ENCODE measurements at places on chromosomes 16 and 17.

DNA sequence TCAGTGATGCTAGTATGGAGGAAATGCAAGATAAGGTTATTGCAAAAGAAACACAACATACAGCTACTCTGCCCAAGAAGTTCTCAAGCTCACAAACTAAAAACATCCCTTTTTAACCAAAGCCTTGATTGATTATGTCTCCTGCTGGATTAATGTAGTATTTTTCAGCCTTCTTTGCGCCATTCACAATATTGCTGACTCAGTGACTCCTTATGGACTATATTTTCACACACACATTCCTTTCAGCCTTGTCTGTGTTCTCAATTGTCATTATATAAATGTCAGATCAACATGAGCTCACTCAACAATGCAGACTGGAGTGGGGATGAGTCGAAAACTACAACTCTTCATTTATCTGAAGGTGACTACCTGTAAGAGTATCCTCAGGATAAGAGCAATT lies 579.3 kb upstream of the CDH8 start:
- no peak for DNase-seq

DNA sequence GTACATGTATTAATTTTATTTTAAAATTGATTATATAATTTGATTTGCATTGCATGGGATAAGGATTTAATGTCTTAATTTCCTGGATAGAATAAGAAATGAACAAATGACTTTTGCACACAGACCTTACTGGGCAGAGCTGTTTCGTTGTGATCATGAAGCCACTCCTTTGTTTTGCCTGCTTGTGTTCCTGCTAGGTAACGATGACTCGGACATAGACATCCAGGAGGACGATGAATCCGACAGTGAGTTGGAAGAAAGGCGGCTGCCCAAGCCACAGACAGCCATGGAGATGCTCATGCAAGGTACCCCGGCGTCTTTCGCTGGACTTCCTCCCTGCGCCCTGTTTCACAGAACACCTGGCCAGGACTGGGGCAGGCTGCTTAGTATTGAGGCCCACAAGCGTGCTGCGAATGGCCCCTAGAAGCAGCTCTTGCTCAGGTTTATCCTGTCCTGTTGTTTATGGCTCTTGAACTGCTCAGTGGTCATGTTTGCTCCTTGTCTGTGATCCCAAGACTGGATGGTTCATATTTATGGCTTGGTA lies 29.6 kb downstream of the CLUAP1 start:
- no peak for DNase-seq

DNA sequence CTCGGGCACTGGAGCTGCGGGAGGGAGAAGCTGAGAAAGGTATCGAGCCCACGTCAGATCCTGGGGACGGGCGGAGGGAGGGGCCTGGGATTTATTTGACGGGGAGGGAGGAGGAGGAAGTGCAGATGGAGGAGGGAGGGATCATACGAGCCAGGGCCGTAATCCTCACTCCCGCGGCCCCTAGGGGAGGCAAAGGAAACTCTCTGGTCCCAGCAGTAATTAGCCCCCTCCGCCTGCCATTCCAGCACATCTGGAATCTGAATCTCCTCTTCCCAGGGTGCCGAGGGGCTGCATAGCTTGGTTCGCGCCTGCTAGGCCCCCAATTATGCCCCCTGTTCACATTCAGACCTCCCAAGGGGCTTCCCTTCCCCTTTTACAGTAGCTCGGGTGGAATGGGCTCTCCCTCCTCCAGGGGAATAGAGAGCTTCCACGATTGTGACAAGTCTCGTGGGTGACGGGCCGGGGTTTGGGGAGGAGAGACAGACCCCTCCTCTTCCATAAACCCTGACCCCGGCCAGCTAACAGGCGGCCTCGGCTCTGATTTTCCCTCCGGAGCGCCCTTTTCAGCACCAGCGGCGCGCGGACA lies at the start of gene SEZ6L2:
TSS of gene SEZ6L2 (minus strand) at position 35 of the 586 bp plus-strand sequence. CDS start 531 bp downstream, outside the sequence.
- peak; percentile 61 for DNase-seq

- DNase-seq = no peak
Measured at GRCh38 chr17:35214192-35214591, 20.0 kb upstream of the SLC35G3 start.

DNA sequence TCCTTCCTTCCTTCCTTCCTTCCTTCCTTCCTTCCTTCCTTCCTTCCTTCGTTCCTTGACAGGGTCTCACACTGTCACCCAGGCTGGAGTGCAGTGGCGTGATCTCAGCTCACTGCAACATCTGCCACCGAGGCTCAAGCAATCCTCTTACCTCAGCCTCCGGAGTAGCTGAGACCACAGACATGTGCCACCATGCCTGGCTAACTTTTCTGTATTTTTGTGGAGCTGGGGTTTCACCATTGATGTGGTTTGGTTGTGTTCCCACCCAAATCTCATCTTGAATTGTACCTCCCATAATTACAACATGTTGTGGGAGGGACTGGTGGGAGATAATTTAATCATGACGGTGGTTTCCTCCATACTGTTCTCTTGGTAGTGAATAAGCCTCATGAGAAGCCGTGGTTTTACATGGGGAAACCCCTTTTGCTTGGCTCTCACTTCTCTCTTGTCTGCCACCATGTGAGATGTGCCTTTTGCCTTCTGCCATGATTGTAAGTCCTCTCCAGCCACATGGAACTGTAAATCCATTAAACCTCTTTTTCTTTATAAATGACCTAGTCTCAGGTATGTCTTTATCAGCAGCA lies 90.3 kb upstream of the MPHOSPH6 start:
- no peak for DNase-seq

- no peak for DNase-seq
Measured at GRCh38 chr16:87266846-87267245, 50.3 kb downstream of the C16orf95 start.

DNA sequence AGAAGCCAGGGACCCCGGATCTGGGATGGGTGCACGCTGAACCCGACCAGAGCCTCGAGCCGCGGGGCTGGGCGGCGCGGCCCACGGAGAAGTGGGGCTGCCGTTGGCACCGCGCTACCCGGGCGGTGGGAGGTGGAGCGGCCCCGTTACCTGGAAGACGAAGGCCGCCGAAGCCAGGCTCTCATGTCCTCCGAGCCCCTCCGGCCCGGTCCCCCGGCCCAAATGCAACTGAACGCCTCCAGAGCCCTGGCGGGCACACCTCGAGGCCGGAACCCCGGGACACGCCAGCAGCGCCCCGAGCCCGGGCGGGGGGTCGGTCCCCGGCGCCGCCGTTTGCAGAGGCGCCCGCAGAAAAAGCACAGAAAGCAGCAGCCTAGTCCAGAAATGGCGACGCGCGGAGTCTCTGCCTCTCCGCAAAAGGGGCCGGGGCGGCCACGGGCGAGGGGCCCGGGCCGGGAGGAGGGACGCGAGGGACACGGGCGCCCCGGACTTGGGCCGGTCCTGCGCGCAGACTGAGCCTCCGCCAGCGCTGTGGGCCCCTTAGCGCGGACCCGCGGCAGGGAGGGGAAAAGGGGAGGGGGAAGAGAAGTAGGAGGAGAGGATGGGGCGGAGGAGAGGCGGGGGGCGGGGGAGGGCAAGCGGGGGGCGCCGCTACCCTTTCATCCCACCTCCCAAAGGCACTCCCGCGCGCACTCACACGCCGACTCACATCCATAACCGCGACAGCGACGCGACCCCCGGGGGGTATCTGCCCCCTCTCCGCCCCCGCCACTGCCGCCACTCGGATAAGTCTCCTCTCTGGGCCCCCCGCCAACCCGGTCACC lies 1.4 kb downstream of the AXIN2 start:
- DNase-seq = no peak
